ENCODE measurements at places on chromosomes 2 and 18. TPM values are rescaled to one million over a fixed set of nuclear protein-coding genes. Genes with fewer than 3 reads are reported as not detected.

DNA sequence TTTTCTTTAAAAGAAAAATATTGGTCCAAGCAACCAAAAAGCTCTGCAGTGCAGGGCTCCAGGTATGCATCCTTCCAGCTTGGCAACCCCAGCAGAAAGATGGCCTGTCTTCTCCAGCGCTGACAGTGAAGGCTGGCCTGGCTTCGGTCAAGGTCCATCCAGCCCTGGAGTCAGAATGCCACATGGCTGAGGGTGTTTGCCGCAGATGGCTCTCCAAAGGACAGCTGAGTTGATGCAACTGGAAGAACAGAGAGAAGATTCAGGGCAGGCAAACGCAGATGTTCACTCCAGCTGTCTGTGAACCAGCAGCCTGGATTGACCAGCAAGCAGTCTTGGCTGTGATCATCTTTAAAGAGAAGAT is 51.4 kb downstream of the MARCO start:
- H3K4me3 ChIP-seq: no peak overlapping the region
- peaks cover 7% of the 10 kb centered on the region for H3K27me3 ChIP-seq
- no peaks in the 10 kb centered on the region for H3K4me1 ChIP-seq
- H3K36me3 ChIP-seq: no peaks in the 10 kb centered on the region
- no peak for DNase-seq
- H3K27ac ChIP-seq: no peak overlapping the region

- H3K4me3 ChIP-seq: peak overlapping the region; percentile 62
- peak overlapping the region; percentile 98 for H3K27ac ChIP-seq
- H3K27me3 ChIP-seq: no peaks in the 10 kb centered on the region
- DNase-seq: no peak
- no peaks in the 10 kb centered on the region for H3K36me3 ChIP-seq
These were observed 69.3 kb downstream of the BCL11A start for GRCh38 chr2:60484133-60484645.

DNA sequence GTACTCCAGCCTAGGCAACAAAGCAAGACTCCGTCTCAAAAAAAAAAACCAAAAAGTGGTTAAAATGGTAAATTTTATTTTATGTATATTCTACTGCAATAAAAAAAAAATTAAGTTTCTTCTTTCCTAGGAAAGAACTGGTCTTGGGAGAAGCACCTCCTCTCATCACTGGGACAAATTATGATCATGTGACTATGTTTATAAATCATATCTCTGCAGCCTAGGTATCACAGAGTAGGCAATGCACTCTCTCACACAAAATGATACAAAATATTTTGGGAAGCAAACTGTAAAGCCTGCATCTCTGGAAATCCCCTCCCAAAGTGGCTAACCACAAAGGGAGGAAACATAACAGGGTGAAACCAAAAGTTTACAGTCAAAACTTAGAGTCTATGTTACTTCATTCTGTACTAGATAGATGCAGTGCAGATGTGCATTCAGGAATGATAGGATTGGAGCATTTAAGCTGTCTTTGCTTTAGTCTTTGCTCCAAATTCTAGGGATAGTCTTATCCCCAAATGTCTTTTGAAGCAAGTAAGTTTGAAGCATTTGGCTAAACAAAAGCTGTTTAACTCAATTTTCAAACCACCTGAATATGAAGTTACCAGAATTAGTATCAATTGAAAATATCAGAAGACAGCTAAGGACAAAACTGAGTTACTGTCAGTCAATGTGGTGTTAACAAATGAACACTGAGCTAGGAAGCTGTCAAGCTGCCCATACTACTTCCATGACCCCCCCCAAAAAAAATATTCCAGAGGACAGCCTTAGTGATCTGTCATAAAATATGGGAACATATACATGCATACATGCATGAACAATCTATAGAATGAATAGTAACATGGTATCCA is 21.1 kb upstream of the MALT1 start:
- H3K4me3 ChIP-seq: no peak overlapping the region
- H3K27ac ChIP-seq: no peak overlapping the region
- no peaks in the 10 kb centered on the region for H3K27me3 ChIP-seq

- DNase-seq: no peak
- peaks cover 3% of the 10 kb centered on the region for H3K36me3 ChIP-seq
- no peak overlapping the region for H3K4me3 ChIP-seq
- H3K4me1 ChIP-seq: peaks cover 63% of the 10 kb centered on the region
- H3K27me3 ChIP-seq: no peaks in the 10 kb centered on the region
These were observed 114.3 kb upstream of the PPP1CB start for GRCh38 chr2:28637066-28638047.

DNA sequence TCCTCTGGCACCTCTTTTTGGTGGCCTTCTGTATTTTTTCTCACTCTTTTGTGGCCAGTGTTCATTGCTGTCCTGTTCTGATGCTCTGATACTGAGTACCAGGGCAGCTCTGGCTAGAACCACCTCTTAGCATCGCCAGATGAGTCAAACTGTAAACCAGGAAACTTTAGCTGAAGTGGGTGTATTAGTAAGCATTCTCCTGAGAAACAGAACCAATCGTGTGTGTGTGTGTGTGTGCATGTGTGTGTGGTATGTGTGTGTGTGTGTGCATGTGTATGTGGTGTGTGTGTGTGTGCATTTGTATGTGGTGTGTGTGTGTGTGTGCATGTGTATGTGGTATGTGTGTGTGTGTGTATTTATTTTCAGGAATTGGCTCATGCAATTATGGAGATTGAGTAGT is 166.3 kb upstream of the SKOR2 start:
- H3K27me3 ChIP-seq: peaks cover 44% of the 10 kb centered on the region
- H3K27ac ChIP-seq: no peak overlapping the region
- DNase-seq: no peak
- no peaks in the 10 kb centered on the region for H3K4me1 ChIP-seq
- H3K36me3 ChIP-seq: no peaks in the 10 kb centered on the region

NGEF gene
- not detected for total RNA-seq

DNA sequence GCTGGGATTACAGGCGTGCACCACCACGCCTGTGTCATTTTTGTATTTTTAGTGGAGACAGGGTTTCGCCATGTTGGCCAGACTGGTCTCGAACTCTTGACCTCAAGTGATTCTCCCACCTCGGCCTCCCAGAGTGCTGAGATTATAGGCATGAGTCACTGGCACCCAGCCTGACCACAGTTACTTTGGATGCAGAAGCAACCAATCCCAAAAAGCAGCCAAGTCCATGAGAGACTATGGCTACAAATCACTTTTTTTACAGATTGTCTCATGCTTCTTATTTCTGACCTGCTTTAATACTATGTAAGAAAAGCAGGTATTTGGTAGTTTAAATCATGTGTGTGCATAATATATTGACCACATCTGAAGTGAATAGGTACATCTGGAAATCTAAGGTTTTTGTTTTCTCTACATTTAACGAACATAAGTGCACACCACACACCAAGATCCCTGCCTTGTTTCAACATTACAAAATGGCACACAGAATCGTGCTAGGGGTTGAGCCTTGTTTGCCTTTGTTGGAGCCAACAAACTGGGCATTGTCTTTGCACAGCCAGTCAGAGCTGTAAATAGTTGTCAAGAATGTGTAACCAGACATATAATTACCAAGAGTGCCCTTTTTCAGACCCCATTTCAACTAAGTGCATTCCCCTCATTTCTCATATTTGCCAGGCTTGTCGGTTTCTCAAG is 18.3 kb upstream of the MAP4K4 start:
- no peak overlapping the region for H3K4me3 ChIP-seq
- DNase-seq: no peak
- no peaks in the 10 kb centered on the region for H3K4me1 ChIP-seq
- no peak overlapping the region for H3K27ac ChIP-seq
- H3K36me3 ChIP-seq: no peaks in the 10 kb centered on the region
- H3K27me3 ChIP-seq: no peaks in the 10 kb centered on the region

- DNase-seq: no peak
- peaks cover 7% of the 10 kb centered on the region for H3K4me1 ChIP-seq
- H3K4me3 ChIP-seq: no peak overlapping the region
These were observed 58.6 kb upstream of the BCL11A start for GRCh38 chr2:60612033-60612432.
